Stimulated activated CD8-positive, alpha-beta memory T cell treated with anti-CD3 and anti-CD28 coated beads, Interleukin-7, amount 100 ng/mL, for 1 hour (primary cell): ENCODE measurements at places on chromosomes 5 and 9.

DNA sequence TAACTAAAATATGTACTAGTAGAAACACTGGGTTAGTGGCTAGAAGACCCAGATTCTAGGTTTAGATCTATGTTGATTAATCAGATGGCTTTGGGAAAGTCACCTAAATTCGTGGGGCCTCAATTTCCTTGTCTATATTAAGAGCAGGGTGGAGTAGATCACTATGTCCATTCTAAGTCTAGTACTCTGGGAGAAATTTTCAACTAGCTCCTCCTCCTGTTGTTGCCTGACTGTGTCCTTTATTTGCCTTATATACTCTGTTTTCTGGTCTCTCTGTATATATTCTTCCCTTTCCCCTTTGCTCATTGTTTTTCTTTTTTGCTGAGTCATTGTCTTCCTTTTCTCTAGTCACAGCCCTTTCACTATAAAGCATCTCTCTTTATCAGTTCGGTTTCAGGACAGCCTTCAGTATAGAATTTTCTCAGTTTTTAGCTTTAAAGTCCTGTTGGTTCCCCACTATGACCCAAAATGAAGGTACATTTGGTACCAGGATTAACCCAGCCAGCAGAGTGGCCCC is 44.5 kb upstream of the CDH6 start:
- no peak for DNase-seq

- no peak for DNase-seq
Observed at GRCh38 chr9:70255486-70255885, 3.3 kb upstream of the SMC5 start.

- no peak for DNase-seq
Observed at GRCh38 chr9:105114318-105114717, 130.1 kb upstream of the SLC44A1 start.

- DNase-seq, result no peak
Observed at GRCh38 chr5:154087260-154087659, 48.5 kb downstream of the MFAP3 start.

DNA sequence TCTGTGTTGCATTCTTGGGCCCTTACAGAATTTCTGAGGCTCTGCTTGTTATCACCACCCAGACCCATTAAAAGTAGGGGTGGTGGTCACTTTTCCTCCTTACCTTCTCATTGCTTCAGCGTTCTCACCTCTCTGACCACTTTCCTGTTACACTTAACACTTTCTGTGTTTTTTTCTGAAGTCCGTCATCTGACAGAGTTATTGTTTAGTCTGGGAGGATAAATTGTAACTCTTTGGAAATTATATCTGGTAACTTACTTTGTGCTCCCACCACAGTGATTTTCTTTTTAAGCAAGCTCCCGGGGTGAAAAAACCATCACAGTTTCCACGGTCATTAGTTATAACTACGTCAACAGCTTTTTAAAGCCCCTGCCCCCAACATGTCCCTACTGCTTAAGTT is 211.2 kb upstream of the OTULINL start:
- no peak for DNase-seq

DNA sequence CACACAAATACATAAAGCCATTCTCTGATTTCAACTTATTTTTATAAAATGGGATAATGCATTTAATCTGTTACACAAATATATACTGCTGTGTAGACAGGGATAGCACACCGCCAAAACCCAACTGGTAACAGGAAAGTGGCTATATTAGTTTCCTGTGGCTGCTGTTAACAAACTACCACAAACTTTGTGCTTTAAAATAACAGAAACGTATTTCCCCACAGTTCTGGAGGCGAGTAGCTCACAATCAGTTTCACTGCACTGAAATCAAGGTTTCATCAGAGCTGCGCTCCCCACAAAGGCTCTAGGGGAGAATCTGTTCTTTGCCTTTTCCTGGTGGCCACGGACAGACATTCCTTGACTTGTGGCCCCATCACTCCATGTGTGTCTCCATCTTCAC is 94.0 kb downstream of the MLLT3 start:
- no peak for DNase-seq

DNA sequence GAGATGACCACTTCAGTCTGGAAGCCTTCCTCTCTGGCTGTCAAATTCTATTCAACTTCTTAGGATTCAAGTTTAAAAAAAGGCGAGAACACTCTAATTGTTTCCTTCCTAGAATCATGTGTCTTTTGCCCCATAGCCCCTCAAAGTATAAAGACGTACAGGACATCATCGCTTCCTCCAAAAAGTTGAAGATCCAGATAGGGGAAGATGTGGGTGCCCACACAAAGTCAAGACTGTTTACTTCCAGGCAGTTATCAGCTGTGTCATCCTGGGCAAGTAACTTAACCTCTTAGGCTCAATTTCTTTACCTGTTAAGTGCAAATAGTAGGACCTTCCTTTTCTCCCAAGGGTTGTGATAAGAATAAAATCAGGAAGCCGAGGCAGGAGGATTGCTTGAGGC is 40.1 kb downstream of the PPARGC1B start:
- DNase-seq, result no peak
